Midbrain (tissue), 1 donor: ENCODE measurements at places on chromosomes 13 and 19.

GRCh38 chr13:21033856-21034602 lies 27.4 kb downstream of the LATS2 start:
- no peak for DNase-seq

GRCh38 chr19:46453661-46454060 lies 17.7 kb downstream of the PNMA8A start:
- no peak for DNase-seq

DNA sequence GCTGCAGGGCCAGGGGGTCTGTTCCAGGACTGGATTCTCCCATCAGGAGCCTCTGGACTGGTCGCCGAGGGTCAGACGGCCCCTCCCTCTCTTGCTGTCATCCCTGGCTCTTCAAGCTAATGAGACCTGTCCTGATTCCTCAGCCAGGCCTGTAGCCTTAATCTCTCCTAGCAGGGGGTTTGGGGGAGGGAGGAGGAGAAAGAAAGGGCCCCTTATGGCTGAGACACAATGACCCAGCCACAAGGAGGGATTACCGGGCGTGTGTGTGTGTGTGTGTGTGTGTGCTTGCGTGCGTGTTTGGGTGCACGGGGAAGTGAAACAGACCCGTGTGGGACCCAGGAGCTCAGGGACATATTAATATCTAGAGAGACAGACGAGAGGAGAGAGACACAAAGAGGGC lies 1.9 kb upstream of the CRX start:
- DNase-seq, result no peak

GRCh38 chr19:40270362-40271089 lies 14.6 kb downstream of the AKT2 start:
- no peak for DNase-seq

DNA sequence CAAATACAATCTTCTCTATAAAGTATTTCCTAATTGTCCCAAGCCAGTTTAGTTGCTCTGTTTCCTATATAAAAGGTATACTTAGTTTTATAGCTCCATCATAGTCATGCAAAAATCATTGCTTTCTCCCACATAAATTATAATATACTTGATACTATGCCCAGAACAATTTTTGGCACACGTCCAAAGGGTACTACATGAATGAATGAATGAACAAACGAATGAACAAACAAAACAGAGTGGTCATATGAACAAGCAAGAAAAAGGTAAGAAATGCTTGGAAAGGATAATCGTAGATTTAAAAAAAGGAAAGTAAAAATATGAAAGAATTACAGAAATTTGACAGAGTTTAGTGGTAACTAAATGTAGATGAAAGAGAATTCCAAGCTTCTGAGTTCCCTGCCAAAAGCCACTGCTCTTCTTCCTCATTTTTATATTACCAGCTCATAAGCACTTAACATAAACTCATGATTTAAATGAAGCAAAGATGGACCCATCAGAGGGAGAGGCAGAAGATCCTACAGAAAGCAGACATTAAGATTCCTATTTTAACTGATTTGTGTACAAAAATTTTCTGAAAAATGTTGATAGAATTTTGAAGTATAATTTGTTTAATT lies 123.2 kb downstream of the ENOX1 start:
- no peak for DNase-seq

DNA sequence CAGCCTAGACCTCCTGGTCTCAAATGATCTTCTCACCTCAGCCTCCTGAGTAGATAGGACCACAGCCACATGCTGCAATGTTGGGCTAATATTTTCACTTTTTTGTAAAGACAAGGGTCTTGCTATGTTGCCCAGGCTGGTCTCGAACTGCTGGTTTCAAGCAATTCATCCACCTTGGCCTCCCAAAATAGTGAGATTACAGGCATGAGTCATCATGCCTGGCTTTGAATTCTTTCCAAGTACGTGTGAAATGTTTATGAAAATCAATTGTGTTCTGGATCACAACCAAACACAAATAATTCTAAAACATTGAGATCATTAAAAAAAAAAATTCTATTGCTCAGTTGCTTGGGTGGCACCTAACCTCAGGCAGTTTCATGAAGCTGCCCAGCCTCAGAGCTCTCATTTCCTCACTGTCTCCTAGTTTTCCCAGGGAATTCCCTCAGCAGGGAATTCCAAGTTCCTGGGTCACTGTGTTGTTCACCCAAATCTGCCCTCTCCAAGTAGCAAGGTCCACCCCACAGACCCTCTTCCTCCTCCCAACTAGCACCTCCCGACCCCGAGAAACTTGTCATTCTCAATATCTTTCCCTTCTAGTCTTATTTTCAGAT lies 44.8 kb downstream of the ING1 start:
- DNase-seq, result no peak

DNA sequence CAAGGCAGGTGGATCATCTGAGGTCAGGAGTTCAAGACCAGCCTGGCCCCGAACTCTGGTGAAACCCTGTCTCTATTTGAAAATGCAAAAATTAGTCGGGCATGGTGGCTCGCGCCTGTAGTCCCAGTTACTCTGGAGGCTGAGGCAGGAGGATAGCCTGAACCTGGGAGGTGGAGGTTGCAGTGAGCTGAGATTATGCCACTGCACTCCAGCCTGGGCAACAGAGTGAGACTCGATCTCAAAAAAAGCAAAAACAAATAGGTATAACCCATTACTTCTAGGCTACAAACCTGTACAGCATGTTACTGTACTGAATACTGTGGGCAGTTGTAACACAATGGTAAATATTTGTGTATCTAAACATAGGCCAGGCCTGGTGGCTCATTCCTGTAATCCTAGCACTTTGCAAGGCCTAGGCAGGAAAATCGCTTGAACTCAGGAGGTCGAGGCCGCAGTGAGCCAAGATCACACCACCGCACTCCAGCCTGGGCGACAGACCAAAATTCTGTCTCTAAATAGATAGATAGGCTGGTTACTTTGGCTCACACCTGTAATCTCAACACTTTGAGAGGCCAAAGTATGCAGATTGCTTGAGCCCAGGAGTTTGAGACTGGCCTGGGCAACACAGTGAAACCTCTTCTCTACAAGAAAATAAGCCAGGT lies 63.5 kb downstream of the MYO9B start:
- DNase-seq, result no peak

DNA sequence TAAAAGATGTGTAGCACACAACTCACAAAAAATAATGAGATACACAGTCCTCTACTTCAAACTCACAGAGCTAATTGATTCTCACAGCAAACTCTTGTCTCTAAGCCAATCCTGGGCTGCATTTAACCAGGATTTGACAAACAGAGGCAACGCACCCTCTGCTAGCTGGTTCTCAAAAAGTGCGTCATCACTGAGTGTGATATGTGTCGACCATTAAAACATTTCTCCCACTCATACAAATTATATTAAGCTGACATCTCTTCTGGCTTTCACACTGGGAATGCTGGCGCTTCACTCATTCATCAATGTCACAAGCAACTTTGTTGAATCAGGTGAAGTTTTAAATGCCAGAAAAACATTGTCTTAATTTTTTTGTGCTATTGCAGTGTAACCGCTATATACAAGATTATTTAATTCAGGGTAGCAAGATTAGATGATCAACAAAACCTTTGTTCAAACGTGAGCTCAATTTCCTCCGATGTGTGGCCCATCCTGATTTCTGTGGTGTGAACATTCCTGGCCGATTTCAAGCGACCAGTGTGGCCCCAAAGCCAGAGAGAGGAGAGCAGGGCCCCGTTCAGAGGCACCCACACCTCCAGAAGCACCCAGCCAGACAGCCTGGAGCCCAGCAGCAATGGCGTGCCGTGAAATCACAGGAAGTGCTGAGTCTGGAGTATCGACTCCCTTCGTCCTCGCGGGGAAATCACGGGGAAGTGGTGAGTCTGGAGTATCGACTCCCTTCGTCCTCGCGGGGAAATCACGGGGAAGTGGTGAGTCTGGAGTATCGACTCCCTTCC lies 49.4 kb downstream of the RASA3 start:
- no peak for DNase-seq

DNA sequence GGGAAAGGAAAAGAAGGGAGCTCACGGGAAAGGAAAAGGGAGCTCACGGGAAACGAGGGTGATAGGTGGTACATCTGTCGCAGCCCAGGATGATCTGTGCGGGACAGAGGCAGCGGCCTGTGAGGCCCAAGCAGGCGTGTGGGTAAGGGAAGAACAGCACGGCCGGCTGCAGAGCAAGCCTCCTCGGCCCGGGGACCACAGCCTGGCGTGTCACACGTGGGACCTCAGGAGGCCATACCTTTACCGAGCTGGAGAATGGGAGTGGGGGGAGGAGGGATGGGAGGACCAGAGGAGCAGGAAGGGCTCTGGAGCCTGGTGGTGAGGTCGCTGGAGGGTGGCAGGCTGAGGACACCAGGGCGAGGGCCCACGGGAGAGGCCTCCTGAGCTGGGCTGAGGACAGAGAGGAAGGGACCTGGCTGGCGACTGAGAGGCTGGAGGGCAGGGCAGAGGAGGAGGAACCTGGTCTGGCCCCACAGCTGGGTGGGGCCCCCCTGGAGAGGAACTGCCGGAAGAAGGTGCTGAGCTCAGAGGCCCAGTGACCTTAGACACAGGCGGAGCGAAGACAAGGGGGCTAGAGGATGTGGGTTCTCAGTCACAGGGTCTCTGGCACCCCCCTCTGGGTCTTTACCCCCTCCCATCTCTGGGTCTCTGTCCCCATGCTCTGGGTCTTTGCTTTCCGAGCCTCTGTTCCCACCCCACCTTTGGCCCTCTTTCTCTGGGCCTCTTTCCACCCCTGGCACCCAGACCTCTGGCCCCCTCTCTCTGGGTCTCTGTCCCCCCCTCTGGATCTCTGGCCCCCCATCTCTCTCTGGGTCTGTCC lies 2.9 kb upstream of the FTL start:
- DNase-seq, result peak; percentile 18

DNA sequence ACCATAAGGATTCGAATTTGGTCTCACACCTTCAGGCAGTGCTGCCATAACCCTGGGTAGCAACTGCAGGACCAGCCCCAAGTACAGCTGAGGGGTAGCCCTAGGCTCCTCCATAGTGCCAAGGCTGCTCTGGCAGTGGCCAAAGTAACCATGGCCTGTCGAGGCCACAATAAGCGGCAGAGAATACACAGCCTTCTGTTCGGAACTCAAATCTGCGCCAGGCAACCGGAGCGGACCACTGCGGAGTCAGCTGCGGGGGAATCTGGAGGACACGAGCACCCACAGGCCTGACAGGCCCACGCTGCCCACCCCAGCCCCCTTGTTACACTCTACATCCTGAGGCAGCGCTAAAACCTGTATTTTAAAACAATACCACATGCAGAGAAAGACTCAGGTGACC lies 48.7 kb downstream of the CCDC70 start:
- no peak for DNase-seq

- peak; percentile 63 for DNase-seq
Measured at GRCh38 chr19:3369337-3370213, 3.2 kb downstream of the NFIC start.

DNA sequence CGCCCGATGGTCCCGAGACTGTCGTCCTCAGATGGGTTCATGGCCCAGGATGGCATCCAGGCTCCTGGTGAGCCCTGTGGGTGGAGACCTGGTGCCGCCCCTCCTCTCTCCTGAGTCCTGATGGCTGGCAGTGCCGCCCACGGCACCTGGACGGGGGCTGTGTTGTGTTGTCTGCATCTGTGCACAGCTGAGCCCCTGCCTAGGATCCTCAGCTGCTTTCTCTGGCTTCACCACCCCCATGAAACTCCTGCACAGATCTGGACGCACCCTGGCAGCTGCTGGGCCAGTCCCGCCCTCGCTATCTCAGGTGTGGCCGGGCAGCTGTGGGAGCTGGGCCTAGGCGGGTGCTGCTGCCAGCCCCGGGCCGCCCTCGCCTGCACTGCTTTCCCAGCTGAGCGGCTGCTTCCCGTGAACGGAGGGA lies 27.7 kb downstream of the MCF2L start:
- no peak for DNase-seq

DNA sequence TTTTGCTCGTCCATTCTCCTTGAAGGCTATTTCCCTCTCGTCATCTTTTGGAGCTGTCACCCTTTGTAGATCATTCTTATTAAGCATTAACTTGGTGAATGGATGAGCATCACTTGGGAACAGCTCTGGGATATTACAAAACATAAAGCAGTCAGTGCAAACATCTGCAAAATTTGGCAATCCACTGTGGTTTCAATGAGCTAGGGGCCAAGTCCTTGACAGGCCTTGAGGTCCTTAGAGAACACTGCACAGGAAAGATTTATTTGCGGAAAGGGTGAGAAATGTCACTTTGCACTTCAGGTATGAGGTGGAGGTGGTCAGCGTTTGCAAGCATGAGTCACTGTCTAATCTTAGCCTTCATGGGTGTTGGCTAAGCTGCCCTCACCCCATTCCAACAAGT lies 239.7 kb upstream of the MAB21L1 start:
- no peak for DNase-seq

GRCh38 chr19:16445238-16446107 lies 26.3 kb downstream of the EPS15L1 start:
- DNase-seq, result no peak

DNA sequence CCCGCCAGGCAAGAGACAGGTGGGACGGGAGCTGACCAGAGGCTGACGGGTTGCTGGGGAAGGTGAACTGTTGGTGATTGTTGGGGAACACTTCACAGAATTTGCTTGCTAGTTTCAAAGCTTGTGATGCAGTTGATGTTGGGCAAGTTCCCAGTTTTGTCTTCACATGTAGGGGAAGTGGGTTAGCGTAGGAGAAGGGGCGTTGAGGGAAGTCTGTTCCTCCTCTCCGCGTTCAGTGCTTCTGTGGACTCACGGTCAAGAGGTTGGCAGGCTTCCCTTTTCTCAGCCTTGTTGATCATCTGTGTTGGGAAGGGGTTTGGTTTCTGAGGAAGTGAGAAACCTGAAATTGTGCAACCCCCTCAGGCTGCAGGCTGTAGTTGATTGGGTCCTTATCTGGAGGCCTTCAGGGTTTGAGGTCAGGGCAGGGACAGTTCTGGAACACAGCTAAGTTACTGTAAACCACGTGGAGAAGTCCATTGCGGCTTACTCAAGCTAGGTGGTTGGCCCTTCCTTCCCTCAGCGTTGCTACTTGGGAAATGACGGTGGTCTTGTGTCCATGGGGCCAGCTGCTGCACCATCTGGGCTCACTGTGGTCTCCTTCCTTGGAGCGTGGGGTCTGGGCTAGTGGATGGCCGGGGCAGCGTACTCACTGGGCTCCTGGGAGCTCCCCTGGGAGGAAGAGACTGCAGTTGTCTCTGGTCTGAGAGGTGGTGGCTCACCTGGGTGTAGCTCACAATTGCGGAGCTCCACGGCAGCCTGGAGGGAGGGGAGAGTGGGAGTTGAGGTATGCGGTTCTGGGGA lies 7.5 kb downstream of the RPS9 start:
- peak; percentile 69 for DNase-seq

- DNase-seq, result no peak
Measured at GRCh38 chr13:28325022-28325421, 169.9 kb downstream of the FLT1 start.

DNA sequence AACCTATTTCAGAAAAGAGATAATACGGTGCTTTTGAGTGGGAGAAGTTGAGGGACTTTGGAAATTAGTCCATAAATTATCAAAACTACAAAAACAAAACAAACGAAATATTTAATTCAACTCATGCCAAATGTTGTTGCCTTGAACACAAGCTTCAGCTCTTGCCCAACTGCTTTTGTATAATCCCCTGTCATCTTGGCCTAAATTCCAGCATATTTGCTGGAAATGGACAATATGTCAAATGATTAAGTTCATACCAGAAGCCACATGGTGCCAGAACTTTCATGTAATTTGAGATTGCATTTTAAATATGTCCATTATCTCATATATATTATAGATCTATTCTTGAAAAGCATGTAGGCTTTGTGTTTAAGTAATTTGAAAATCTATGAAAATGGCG lies 373.7 kb upstream of the SLITRK6 start:
- no peak for DNase-seq

GRCh38 chr13:55234311-55234710 lies 1906.4 kb upstream of the PRR20A start:
- no peak for DNase-seq
